Cardiac fibroblast (primary cell): ENCODE measurements at places on chromosomes 6 and 20.
A peak's percentile ranks its signal among the peaks of the same experiment; 100 is the strongest.

DNA sequence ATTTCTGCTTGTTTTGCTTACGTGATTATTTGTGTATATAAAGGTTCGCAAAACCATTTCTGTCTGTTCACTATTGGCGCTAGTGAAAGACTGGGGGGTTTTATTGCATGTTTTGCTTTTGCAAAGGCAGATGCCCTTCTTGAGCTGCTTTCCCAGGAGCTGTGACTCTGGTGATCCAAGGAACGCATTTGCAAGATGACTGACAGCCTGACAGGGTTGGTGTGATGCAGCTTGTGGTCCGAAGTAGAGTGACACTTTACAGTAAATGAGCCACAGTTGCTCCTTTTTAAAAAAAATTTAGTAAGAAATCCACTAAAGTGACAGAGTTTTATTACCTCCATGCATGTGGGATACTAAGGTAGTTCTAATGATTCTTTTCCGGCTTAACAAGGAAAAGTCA is 73.7 kb downstream of the TPD52L1 start:
- no peak for DNase-seq

- DNase-seq: peak; percentile 99
Observed at GRCh38 chr6:42338744-42339222, 112.9 kb downstream of the TRERF1 start.

- no peak for DNase-seq
Observed at GRCh38 chr6:34176261-34177031, 30.6 kb upstream of the GRM4 start.

DNA sequence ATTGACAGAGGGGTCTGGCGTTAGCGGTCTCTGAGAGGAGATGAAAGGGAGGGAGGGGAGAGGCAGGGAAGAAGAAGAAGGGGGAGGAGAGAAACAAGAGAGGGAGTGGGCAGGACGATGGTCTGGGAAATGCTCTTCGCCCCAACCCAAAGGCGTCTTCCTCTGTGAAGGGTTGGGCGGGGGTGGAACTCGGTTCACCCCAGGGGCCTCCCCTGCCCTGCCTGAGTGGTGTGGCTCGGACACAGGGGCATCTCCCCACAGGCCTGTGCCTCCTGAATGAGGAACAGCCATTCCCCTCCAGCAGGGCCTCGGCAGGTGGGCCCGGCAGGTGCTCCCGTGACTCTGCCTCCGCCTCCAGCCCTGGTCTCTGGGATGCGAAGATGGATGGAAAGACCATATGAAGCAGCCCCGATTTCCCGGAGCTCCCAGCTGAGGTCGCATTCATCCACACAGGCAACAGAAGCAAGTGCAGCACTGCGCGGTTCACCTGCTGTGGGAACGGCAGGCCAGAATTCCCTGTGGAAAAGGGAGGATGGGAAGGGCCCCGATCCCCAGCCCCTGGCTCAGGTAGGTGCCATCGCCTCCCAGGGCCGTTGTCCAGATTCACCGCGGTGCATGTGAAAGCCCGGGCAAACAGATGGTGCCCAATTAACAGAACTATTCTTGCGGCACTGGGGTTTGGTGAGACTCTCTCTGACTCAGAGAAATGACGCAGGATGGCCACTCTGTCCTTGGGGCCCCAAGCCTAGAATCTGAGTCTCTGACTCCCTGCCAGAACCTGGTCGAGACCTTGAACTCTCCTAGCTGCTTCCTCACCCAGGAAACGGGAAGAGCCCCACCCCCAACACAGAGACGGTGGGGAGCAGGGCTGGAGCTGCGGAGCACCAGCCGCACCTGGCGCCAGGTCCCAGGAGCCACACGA is 29.4 kb upstream of the RPS6KA2 start:
- peak; percentile 47 for DNase-seq

DNA sequence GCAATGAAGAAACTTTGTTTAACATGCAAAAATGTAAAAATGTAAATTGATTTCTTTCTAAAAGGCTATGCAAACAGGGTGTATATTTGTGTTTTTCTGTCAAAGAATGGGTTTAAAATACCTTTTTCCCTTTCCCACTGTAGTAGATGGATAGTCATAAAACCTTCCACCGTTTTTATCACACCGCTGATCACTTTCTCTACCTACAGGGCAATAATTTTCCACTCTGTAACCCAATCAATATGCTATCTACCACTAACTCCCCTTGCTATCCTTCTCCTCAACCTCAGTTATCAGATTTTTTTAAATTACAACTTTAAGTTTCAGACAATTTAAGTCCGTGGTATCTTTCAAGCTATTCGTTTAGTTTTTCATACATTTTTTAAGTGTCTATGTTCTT is 91.4 kb upstream of the ARID1B start:
- DNase-seq: no peak

- DNase-seq: no peak
Observed at GRCh38 chr6:454148-454991, 62.8 kb downstream of the IRF4 start.

GRCh38 chr6:1796706-1797529 is 187.2 kb downstream of the FOXC1 start:
- DNase-seq: no peak

GRCh38 chr20:52497731-52498130 is 306.2 kb upstream of the ZFP64 start:
- peak; percentile 53 for DNase-seq

- no peak for DNase-seq
Observed at GRCh38 chr6:12383448-12383847, 93.3 kb downstream of the EDN1 start.

DNA sequence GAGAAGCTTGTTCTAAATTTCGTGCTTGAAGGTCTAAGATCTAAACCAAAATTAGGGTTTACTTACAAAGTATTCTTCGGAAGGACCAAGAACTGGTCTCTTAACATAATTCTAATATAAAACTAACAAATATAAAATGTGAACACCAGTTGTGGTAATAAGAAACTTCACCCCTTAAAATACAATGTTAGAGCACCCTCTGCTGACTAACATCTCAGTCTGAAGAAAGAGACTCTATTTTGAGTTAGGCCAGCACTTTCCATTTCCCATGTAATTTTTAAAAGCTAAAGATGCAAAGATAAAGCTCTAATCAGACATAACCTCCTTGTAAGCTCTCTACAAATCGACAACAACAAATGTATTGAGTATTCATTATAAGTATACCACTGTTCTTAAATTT is 24.6 kb downstream of the ATG5 start:
- DNase-seq: peak; percentile 68

DNA sequence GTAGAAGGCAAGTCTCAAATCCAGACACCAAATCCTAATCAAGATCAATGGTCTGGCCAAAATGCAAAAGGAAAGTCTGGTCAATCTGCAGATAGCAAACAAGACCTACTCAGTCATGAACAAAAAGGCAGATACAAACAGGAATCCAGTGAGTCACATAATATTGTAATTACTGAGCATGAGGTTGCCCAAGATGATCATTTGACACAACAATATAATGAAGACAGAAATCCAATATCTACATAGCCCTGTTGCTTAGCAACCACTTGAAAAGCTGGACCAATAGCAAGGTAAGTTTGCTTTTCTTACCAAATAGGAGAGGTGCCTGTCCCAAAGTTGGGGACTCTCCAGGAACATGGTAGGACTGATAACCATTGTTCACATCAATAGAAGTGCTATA is 2.0 kb downstream of the SEMG2 start:
- no peak for DNase-seq

DNA sequence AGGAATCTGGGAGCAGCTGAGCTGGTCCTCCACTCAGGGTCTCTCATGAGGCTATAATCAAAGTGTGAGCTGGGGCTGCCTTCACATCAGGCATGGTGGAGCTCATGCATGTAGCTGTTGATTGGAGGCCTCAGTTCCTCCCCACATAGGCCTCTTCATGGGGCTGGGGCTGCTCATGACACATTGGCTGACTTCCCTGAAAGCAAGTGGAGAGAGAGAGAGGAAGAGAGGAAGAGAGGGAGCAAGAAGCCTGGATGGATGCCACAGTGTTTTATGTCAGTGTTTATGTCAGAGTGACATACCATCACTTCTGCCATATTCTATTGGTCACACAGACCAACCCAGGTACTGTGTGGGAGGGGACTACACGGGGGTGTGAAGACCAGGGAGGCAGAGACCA is 43.8 kb downstream of the EYA2 start:
- DNase-seq: peak; percentile 12

GRCh38 chr6:52588710-52589091 is 11.8 kb upstream of the TRAM2 start:
- DNase-seq: no peak

- no peak for DNase-seq
Observed at GRCh38 chr6:154567695-154568220, 57.3 kb upstream of the CNKSR3 start.

DNA sequence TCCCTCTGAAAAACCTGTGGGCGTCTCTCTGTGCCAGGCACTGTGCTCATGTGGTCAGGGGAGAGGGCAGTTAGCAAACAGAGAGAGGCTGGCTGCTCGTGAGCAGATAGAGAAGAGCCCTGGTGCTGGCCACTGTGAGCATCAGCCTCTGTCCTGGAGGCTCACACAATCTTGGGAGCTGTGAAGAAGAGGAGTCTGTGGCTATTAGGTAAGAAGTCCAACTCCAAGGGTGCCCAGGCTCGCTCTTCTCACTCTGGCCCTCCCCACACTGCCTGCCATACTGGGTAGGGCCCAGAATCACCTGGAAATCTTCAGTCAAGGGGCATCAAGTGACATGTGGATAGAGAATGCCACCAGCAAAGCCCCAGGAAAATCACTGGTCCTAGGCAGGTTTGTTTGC is 14.1 kb downstream of the SCML4 start:
- no peak for DNase-seq

DNA sequence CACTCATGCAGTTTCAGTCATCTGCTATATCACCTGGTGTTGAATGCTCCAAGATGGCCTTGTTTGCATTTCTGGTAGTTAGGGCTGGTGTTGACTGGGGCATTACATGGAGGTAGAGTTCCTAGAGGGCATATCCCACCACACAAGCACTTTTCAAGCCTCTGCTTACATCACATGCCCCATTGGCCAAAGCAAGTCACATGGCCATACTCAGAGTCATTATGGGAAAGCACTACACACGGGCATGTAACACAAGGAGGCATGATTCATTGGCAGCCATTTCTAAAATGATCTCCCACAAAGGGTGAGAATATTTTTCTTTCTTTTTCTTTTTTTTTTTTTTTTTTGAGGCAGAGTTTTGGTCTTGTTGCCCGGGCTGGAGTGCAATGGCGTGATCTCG is 73.2 kb downstream of the TRMT6 start:
- DNase-seq: no peak

DNA sequence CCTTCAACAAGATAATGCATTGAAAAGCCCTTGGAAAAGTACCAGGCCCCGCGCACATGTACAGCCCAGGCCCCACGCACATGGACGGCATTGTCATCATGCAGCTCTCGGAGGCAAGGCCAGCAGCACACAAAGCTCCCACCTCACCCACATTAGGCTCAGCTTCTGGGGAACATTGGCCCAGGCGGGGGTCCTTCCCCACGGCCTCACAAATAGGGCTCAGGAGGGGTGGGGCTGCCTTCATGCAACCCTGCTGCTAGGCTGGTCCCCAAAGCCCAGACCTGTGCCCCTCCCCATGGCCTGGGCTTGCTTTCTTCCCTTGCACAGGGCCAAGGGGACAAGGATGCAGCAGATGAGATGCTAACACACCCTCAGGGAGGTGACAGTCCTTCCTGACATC is 26.7 kb downstream of the NPEPL1 start:
- no peak for DNase-seq

- peak; percentile 88 for DNase-seq
Observed at GRCh38 chr20:8744228-8744844, 324.6 kb upstream of the PLCB4 start.

DNA sequence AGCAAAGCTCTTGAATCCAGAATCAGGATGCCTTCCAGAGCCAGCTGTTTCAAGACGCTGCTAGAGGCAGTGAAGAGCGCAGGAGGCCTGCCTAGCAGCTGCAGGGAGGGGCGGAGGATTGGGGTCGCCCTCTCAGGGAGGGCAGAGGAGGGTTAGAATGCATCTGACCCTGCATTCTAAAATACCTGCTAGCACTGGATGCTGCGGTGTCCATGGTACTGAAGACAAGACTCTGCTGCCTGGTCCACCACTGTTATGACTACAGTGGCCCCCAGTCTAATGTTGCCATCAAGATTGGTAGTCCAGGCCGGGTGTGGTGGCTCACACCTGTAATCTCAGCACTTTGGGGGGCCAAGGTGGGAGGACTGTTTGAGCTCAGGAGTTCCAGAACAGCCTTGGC is 193.7 kb upstream of the PROKR2 start:
- no peak for DNase-seq

DNA sequence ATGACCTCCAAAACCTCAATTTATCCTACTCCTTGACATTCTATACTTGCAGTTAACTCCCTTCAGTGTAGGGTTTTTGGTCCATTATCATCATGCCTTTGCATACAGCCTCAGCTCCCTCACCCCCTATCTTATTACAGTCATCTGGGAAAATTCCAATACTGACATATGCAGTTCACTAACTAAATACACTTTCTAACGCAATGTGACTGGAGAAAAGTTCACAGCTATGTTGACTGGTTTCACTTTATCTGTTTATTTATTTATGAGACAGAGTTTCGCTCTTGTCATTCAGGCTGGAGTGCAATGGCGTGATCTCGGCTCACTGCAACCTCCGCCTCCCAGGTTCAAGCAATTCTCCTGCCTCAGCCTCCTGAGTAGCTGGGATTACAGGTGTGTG is 64.9 kb downstream of the CRYBG1 start:
- no peak for DNase-seq

DNA sequence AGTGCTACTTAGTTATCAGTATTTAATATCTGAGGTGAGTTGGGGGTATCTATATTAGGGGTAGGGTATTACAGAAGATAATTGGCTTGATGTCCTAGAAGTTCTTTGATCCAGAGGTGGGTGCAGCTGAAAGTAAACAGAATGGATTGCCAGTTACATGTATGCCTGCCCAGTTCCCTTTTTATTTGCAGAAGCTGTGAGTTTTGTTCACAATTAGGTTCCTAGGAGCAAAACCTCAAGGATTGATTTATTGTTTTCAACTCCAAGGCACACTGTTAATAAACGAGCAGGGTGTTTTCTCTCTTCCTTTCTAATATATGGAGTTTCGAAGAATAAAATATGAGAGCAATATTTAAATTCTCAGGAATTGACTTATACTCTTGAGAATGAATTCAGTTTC is 129.0 kb downstream of the SULF2 start:
- DNase-seq: no peak

GRCh38 chr20:3802524-3803239 is 6.6 kb downstream of the CDC25B start:
- DNase-seq: no peak

GRCh38 chr6:89992818-89993217 is 98.5 kb downstream of the GJA10 start:
- no peak for DNase-seq

GRCh38 chr6:26205161-26205624 is 118.0 kb downstream of the HFE start:
- DNase-seq: peak; percentile 93

- peak; percentile 54 for DNase-seq
Observed at GRCh38 chr20:62595491-62595890, 46.8 kb upstream of the SLCO4A1 start.

DNA sequence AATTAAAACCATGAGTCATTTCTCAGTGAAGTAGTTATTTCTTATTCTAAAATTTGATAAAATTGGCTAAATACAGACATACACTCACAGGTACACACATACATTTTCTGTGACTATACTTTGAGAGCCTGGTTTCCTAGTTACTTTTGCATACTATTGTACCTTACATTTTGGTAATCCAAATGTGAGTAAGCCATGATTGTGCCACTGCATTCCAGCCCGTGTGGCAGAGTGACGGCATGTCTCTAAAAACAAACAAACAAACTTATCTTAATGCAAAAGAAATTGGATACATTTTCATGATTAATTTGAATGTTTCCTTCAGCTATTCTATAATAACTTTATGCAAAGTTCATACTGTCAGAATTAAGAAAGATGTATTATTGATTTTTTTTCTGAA is 628.8 kb downstream of the GRIK2 start:
- DNase-seq: no peak
